GM12878 (cell line): ENCODE measurements at places on chromosomes 13 and 19. TPM values are rescaled to one million over a fixed set of nuclear protein-coding genes. Genes with fewer than 3 reads are reported as not detected.

GRCh38 chr13:27967736-27968315 lies 1.3 kb downstream of the CDX2 start:
- no peaks in the 10 kb centered on the region for H3K4me1 ChIP-seq
- H3K27me3 ChIP-seq, result peaks cover 16% of the 10 kb centered on the region
- no peak overlapping the region for H3K4me3 ChIP-seq
- no peak overlapping the region for H3K27ac ChIP-seq
- DNase-seq, result no peak
- no peaks in the 10 kb centered on the region for H3K36me3 ChIP-seq

GRCh38 chr13:31369213-31369612 lies 169.4 kb downstream of the B3GLCT start:
- DNase-seq, result no peak

GRCh38 chr13:111791131-111791530 lies 275.8 kb upstream of the SOX1 start:
- H3K36me3 ChIP-seq, result no peaks in the 10 kb centered on the region
- no peak overlapping the region for H3K4me3 ChIP-seq
- H3K4me1 ChIP-seq, result no peaks in the 10 kb centered on the region
- DNase-seq, result no peak

The TPTE2 gene
- 0.96 and 1.1 TPM in 2 replicates for total RNA-seq

The OR10H4 gene
- total RNA-seq, result not detected in 2 replicates

- H3K36me3 ChIP-seq, result no peaks in the 10 kb centered on the region
- H3K4me1 ChIP-seq, result no peaks in the 10 kb centered on the region
- DNase-seq, result no peak
Observed at GRCh38 chr13:102945886-102946285, 100.1 kb downstream of the ERCC5 start.

- H3K36me3 ChIP-seq, result no peaks in the 10 kb centered on the region
- no peak overlapping the region for H3K27ac ChIP-seq
- H3K4me3 ChIP-seq, result no peak overlapping the region
- DNase-seq, result no peak
- no peaks in the 10 kb centered on the region for H3K27me3 ChIP-seq
Observed at GRCh38 chr13:79197933-79198332, 208.1 kb downstream of the RBM26 start.

The KIR3DL1 gene
- total RNA-seq, result not detected in 2 replicates

GRCh38 chr19:3045885-3046697 lies 16.2 kb downstream of the TLE5 start:
- DNase-seq, result no peak
- no peaks in the 10 kb centered on the region for H3K36me3 ChIP-seq
- no peak overlapping the region for H3K4me3 ChIP-seq
- peaks cover 3% of the 10 kb centered on the region; the same call in 1 of the 2 replicates for H3K27me3 ChIP-seq
- H3K27ac ChIP-seq, result no peak overlapping the region
- H3K4me1 ChIP-seq, result no peaks in the 10 kb centered on the region

GRCh38 chr19:45250216-45250831 lies 747 bp upstream of the MARK4 start:
- no peak for DNase-seq
- H3K27ac ChIP-seq, result 0 out of 2 replicates have a peak overlapping the region, but pooled peaks have one; percentile 12

- H3K4me1 ChIP-seq, result no peaks in the 10 kb centered on the region
- H3K36me3 ChIP-seq, result no peaks in the 10 kb centered on the region
- H3K27me3 ChIP-seq, result no peaks in the 10 kb centered on the region
Observed at GRCh38 chr13:66424422-66424821, 805.7 kb downstream of the PCDH9 start.

- DNase-seq, result no peak
- no peaks in the 10 kb centered on the region for H3K36me3 ChIP-seq
- no peak overlapping the region for H3K4me3 ChIP-seq
Observed at GRCh38 chr13:32087955-32088747, 56.6 kb downstream of the FRY start.

The SLC25A41 gene
- total RNA-seq, result 1.0 and 1.2 TPM in 2 replicates

The ZSWIM4 gene
- 11.1 and 12.2 TPM in 2 replicates for total RNA-seq

- H3K27me3 ChIP-seq, result no peaks in the 10 kb centered on the region
- H3K4me1 ChIP-seq, result peaks cover 28% of the 10 kb centered on the region
- no peak for DNase-seq
- H3K36me3 ChIP-seq, result peaks cover 32% of the 10 kb centered on the region
Observed at GRCh38 chr19:8469613-8470368, 25.0 kb downstream of the HNRNPM start.

DNA sequence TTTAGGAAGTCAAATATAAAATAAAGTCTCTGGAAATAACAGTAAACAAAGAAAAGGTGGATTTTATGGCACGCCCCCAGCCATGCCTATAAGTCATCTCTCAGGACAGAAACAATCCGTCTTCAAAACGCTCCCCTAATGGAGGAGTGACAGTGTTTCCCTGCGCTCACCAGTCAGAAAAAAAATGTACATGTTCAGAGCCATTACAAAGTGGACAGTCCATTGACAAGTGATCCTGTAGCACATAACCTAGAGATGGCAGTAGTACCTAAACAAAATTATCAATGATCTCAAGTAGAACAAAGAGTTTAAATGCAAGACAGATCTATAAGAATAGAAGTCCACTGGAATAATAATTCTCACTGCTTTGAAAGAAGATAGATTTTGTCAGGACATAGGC lies 891.7 kb upstream of the MIR17HG start:
- no peak for DNase-seq
- no peak overlapping the region for H3K4me3 ChIP-seq
- H3K36me3 ChIP-seq, result no peaks in the 10 kb centered on the region
- H3K27ac ChIP-seq, result no peak overlapping the region
- no peaks in the 10 kb centered on the region for H3K4me1 ChIP-seq

DNA sequence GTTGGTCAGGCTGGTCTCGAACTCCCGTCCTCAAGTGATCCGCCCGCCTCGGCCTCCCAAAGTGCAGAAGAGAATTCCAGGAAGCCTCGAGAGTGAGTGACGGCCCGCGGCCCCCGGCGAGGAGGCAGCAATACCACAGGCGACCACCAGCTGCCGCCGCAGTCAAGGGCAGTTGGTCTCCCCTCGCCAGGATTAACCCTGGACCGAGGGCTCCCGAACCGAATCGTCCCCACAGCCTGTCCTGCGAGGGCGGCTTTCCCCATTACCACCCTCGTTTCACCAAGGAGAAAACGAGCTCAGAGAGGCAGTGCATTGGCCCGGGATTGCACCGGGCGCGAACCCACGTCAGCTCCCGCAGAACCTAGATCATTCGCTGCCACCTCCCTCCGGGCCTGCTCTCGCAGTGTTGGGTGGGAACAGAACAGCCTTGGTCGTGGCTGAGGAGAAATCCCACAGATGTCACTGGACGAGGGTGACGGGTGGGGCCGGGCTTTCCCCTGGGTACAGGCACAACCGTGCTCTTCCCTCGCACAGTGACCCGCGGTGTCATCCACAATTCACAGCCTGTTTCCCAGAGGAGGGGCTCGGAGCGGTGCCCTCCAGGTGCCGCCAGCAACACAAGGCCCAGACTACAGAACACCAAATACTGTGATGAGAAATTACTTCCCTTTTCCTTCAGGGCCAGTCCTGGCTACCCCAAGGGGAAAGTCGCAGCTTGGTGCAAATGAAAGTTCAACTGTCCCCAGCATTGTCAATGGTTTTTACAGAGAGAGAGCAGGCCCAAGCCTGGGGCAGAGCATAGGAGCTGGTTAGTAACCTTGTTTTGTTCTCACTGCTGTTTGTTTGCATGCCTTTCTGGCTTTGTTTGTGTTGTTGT lies 24.8 kb downstream of the C2CD4C start:
- H3K27ac ChIP-seq, result no peak overlapping the region
- H3K36me3 ChIP-seq, result no peaks in the 10 kb centered on the region
- H3K27me3 ChIP-seq, result no peaks in the 10 kb centered on the region

DNA sequence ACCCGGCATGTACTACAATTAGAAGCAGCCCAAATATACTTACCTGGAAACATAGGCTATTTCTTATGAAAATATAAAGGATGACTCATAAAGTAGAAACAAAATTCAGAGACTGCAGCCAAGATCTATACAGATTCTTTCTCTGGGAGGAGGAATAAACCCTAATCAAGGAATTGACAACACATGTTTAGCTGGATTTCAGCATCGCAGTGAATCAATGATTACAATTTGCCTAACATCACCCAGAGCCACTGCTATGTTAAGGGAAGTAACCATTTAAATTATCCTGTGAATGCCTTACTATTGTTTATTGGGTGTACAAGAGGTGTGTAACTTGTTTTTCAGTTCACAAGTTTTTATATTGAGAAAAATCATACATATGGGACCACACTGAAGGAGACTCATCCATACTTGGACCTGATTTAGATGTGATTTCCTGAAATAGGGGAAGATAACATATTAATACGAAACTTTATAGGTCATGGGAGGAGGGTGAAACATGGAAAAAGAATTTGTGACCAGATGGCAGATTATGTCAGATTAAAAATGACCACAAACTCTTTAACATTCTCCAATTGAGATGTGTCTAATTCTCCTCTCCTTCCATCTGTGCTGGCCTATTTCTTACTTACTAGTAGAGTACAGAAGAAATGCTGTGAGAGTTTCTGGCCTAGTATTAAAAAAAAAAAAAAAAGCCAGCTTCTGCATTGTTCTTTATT lies 1168.4 kb downstream of the SLITRK1 start:
- no peak for DNase-seq
- H3K27ac ChIP-seq, result no peak overlapping the region
- no peaks in the 10 kb centered on the region for H3K4me1 ChIP-seq
- H3K4me3 ChIP-seq, result no peak overlapping the region

The GRIK5 gene
- 0.19 and 0.23 TPM in 2 replicates for total RNA-seq

The KLK15 gene
- not detected in 2 replicates for total RNA-seq
